ENCODE measurements at places on chromosomes 2 and 18.

DNA sequence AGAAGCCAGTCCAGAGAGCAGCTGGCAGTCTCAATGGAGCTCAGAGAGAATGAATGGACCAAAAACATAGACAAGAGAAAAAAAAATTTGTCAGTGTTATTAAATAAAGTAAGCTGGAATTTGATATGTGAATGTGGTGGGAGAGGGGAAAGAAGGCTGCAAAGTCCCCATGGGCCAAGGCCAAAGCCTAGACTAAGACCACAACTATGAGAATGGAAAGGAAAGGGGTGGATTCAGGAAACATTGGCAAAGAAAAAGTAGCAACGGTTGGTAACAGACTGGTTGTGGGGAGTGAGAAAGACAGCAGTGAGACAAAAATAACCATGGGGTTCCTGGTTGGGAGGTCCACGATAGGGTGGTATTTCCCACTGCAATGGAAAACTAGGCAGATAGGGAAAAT, 47.0 kb downstream of the ZEB2 start:
- no peak for DNase-seq

- DNase-seq = no peak
Observed at GRCh38 chr2:205706769-205707381, 24.6 kb downstream of the NRP2 start.

- no peak for DNase-seq
Observed at GRCh38 chr2:74585406-74586185, 31.1 kb downstream of the DOK1 start.

- DNase-seq = peak; percentile 2
Observed at GRCh38 chr18:75041586-75041985, 167.4 kb downstream of the PTGR3 start.

DNA sequence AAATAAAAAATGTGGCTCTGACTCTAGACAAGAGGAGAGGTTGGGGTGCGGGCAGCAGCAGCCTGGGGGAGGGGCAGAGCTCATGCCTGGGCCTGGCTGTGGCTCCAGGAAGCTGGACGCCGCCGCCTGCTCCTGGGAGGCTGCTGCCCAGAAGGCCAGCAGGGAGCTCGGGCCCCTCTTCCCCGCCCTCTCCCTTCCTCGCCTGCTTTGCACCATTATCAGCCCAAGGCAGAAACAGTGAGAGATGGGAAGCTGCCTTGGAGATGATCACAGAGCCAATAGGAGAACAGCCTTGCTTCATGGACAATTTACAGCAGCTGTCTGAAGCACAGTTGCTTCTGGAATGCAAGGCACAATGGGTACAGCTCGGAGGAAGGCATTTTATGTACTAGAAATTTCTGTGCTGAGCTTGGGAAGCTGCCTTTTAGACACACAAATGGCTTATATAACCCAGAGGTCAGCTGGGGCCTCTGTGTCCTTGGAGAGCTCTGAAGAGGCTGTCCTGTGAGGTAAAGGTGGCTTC, 55.3 kb upstream of the AFF3 start:
- no peak for DNase-seq

DNA sequence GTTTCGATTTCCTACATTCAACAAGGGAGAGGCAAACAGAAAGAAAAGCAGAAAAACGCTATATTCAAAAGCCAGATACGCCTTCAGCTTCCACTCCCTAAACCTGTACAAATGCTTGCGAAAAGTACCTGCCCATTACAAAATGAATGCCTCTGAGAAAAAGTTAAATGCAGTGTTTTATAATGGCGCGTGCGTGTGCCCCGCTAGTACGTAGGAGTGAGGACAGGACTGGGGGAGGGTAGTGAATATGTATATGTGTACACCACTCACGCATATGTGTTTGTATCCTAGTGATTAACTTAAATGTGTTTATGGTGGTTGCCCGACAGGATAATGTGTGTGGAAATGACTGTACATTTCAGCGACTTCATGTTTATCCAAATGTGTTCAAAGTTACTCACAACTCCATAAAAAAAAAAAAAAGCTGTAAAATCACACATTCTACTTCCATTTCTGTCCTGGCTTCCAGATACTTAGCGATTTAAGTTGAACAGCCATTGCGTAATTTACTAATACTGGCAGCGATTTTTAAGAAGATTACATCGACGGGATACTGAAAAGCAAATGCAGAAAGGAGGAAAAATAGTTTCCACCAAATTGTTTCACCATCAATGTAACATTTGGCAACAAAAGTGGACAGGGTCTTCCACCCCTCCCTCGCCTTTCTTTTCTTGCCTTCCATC, 1.3 kb downstream of the NEUROD1 start:
- DNase-seq = no peak

GRCh38 chr18:36464126-36464651, 166.7 kb downstream of the FHOD3 start:
- DNase-seq = no peak

- DNase-seq = no peak
Observed at GRCh38 chr2:29718076-29718686, 203.2 kb downstream of the ALK start.

GRCh38 chr2:190121971-190122370, 59.4 kb upstream of the MSTN start:
- DNase-seq = no peak

- DNase-seq = no peak
Observed at GRCh38 chr18:70116949-70117348, 88.5 kb downstream of the RTTN start.

- DNase-seq = no peak
Observed at GRCh38 chr18:79573921-79574491, 105.6 kb upstream of the CTDP1 start.

GRCh38 chr2:50995610-50996009, 36.3 kb downstream of the NRXN1 start:
- no peak for DNase-seq

DNA sequence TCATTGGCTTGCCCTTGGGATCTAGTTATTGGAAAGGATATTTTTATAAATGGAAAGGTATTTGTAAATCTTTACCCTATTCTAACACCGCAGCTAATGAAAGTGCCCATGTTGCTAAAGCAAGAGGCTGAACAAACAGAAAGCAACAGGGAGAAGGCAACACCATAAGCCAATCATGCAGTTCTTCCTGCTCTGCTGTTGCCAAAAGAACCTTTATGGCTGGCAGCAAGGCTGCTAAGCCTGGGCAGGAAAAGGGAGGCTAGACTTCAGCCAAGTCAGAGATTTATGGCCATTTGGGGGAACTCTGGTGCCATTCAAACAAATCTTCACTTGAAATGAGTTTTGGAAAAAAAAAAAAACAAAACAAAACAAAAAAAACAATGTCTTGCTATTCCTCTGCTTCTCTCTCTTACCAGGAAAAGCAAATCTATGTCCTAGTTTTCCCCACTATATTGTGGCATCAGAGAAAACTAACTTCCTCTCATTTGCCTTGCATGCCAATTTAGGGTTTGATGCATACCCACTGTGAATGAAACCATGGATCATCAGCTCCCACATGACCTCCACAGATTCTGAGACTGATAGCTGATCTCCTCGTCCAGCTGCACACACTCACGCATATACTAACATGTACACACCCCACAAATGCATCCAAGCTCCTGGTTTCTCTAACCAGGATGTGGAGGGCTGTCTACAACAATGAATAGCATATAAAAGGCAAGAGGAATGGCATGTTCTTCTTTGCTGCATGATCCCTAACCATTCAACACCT, 179.3 kb downstream of the C1D start:
- no peak for DNase-seq

DNA sequence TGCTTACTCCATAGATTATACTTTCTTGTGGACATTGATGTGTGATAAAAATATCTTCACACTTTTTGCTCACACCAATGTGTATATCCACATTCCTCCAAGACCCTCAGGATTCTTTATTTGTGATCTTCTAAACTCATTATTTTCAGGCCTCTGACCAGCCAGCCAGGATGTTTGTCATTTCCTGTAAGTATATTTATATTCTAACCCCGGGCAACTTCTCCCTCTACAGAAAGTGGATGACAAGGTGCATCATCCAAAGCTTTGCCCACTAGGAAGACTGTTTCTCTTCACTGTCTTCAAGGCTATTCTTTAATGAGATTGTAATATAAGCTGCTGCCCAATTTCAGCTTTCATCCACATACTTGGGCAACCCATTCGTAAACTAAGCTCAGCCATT, 3.6 kb upstream of the CWC22 start:
- DNase-seq = no peak

DNA sequence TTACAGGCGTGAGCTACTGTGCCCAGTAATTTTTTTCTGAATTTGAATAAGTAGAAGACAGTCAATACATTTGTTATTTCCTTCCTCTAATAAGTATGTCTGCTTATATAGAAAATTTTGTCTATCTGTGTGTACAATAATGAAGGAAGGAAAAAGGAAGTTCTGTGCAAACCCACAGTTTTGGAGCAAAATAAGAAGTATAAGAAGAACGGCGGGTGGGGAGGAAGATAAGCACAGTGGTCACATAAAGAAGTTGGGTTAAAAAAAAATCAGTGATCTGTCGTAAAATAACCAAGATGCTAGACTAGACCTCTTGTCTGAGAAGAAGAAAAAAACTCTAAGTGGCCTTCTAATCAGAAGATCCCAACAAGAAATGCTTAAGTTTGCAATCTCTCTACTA, 20.2 kb downstream of the MGAT4A start:
- DNase-seq = no peak

DNA sequence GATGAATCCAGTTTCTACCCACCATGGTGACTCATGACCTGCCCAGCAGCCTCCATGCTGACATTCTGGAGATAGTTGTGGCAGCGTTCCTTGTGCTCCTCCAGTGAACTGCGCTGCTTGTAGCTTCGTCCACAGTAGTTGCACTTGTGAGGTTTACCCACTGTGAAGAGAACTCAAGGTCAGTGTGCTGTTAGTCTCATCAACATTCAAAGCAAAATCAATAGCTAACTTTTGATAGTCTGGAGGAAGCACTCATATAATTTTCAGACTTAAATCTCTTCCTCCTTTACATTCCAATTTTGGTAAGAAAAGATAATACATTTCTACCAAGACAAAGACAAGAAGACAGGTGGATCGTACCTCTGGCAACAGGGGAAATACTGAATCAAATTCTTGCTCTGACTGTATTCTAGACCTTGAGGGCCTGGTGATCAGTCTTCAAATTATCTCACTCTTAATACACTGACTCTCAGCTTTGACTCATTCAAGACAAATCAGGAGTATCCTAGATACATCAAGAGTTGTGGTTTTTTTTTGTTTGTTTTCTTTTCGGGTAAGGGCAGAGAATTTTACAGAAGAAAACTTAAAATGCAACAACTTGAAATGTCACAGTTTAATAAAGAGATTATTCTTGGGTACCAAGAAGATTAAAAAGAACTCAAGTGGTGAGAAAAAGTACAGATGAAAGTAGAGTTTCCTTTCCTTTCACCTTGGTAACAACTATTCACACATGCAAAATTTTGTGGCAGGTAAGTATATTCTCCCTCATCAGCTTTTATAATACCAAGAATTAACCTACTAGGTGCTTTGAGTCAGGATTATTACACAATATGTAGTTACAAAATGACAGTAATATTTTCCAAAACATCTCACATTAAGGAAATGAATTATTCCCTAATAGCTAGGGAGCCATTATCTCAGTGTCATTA, 129.2 kb downstream of the IKZF2 start:
- DNase-seq = no peak

DNA sequence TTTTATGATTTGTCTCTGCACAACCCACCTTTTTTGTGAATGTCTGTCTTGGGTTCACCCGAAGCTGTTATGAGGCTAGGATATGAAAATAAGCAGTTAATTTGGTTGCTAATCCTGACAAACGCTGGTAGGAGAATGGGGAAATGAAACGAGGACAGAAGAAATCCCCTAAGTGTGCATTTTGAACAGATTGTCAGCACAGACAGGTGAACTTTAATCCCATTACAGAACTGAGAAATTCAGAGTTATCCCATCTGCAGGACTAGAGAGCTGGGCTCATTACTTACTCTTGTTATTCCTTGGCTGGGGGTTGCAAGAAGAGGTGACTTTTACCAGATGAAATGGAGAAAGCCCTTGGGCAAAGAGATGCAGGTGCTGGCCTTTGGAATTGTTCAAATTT, 123.3 kb upstream of the NYAP2 start:
- no peak for DNase-seq

GRCh38 chr2:119230219-119231185, 6.9 kb downstream of the STEAP3 start:
- no peak for DNase-seq

DNA sequence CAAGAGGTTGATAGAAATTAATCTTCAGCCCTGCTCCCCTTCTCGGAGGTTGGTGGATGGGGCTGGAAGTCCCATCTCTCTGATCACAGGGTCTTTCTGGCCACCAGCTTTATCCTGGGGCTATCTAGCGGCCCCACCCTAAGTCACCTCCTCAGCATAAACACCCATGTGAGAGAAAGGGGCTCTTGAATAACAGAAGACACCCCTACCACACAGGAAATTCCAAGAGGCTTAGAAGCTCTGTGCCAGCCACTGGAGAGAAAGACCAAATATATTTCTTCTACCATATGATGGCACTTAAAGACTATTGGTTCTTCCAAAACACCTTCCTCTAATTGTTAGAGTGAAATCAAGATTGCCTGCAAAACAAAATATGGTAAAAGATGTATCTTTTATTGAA, 219.7 kb downstream of the VAPA start:
- no peak for DNase-seq

DNA sequence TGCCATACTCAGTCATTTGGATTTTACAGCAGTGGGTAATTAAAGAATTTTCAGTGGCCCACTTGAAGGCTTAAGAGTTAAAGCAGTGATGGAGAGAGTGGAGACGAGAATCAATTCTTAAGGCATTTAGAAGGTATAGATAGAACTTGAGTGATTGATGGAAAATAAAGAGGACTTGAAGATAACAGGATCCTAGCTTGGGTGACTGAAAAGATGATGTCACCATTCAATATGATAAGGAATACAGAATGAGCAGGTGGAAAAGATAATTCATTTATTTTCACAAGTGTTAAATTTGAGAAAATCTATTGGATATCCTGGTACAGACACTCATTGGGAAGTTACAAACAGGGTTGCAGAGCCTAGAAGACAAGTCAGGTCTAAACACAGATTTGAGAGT, 35.2 kb downstream of the XRCC5 start:
- DNase-seq = no peak

- no peak for DNase-seq
Observed at GRCh38 chr18:45066886-45067285, 386.2 kb downstream of the SETBP1 start.

DNA sequence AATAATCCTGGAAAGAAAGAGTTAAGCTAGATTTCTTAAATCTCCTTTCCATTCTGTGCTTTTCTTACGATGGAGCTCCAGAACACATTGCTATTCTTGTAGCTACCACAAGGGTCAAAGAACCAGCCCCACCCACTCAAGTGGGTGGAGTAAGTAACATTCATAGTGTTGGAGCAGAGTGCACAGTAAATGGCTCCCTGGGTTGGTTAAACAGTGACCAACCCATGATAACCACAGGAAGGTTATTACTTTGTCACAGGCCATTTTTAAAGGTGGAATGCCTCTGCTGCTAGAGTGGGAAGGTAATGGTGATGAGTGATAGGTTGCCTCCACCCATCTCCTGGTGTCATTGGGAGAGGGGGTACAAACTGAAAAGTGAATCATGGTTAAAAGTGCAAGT, 13.9 kb downstream of the ARPC2 start:
- DNase-seq = no peak

Data from AG09309 (cell line).